Naive thymus-derived CD8-positive, alpha-beta T cell (primary cell): ENCODE measurements at places on chromosomes 2 and 18.

- H3K4me3 ChIP-seq: no peak overlapping the region
- H3K27ac ChIP-seq: no peak overlapping the region
- H3K4me1 ChIP-seq: peaks cover 23% of the 10 kb centered on the region
- DNase-seq: no peak
- H3K27me3 ChIP-seq: no peaks in the 10 kb centered on the region
Observed at GRCh38 chr2:10419553-10420257, 28.4 kb downstream of the ODC1 start.

DNA sequence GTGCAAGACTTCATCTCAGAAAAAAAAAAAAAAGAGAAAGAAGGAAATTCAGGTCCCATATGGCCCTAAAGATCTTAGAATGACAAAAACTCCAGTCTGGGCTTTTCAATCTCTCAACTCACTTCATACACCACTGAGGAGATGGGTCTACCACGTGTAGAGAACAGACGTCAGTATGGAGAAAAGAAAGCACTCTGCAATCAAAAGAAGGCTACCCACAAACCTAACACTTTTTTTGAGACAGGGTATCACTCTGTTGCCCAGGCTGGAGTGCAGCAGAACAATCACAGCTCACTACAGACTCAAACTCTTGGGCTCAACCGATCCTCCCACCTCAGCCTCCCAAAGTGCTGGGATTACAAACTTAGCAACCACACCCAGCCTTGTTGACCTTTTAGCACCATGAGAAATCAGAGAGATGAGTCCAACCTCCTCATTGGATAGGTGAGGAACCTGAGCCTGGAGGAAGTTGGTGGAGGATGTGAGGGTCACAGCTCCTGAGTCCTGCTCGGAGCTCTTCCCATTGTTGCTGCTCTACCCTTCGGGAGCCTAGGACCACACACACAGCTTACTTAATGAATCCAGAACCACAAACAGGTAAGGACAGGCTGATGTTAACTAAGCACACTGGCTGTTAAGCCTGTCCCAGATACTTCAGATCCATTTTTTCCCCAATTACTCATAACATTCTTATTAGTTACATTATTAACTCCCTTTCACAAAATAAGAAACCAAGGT, 23.7 kb downstream of the TBC1D8 start:
- no peak overlapping the region for H3K27ac ChIP-seq
- H3K4me3 ChIP-seq: no peak overlapping the region
- no peak for DNase-seq
- no peaks in the 10 kb centered on the region for H3K36me3 ChIP-seq
- peaks cover 3% of the 10 kb centered on the region for H3K27me3 ChIP-seq

DNA sequence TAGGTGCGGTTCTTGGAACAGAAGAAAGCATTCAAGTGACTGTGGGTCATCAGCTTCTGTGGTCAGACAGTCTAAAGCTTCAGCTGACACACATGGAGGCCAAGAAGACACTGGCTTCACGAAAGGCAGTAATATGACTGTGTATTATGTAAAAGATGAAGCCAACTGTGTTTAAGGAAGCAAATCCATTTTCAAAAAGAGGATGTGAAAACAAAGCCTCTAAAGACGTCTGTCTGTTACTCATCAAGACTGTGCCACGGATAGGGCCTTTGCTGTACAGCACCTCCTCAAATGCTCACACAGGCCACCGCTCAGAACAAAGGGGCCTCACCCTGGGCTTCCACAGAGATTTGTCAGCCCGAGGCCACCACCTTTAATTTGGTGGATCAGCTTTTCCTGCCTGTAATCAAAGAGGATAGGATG, 21.1 kb upstream of the TMEM163 start:
- no peak overlapping the region for H3K4me3 ChIP-seq
- no peaks in the 10 kb centered on the region for H3K36me3 ChIP-seq
- peaks cover 4% of the 10 kb centered on the region for H3K4me1 ChIP-seq

GRCh38 chr2:53744395-53745065, 23.1 kb upstream of the CHAC2 start:
- H3K36me3 ChIP-seq: peaks cover 10% of the 10 kb centered on the region
- H3K27ac ChIP-seq: no peak overlapping the region
- H3K4me3 ChIP-seq: no peak overlapping the region
- peaks cover 7% of the 10 kb centered on the region for H3K4me1 ChIP-seq
- DNase-seq: no peak
- H3K27me3 ChIP-seq: no peaks in the 10 kb centered on the region

GRCh38 chr2:67412424-67412823, 15.3 kb downstream of the ETAA1 start:
- no peak for DNase-seq
- no peak overlapping the region for H3K4me3 ChIP-seq
- no peaks in the 10 kb centered on the region for H3K27me3 ChIP-seq
- H3K36me3 ChIP-seq: peaks cover 19% of the 10 kb centered on the region
- no peaks in the 10 kb centered on the region for H3K4me1 ChIP-seq

GRCh38 chr2:210938228-210938627, 381.8 kb downstream of the CPS1 start:
- no peak for DNase-seq
- no peaks in the 10 kb centered on the region for H3K4me1 ChIP-seq
- no peaks in the 10 kb centered on the region for H3K27me3 ChIP-seq
- H3K36me3 ChIP-seq: no peaks in the 10 kb centered on the region

DNA sequence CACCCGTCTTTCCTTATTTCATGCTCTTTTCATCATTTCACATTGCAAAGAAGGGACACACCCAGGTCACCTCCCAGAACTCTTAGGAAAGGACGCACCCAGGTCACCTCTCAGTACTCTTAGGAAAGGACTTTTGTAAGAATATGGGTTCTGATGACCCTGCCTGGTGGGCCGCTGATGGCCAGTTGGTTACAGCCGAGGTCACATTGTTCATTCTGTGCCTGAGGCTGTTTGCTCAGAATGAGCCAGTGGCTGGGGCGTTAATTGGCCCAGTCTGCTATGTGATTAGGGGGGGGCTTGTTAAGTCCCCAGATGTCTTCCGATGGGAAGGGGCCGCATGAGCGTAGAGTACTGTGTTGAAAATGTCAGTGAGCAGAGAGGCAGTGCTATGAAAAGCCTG, 9.4 kb downstream of the MLPH start:
- H3K27ac ChIP-seq: no peak overlapping the region
- H3K36me3 ChIP-seq: peaks cover 5% of the 10 kb centered on the region
- no peak overlapping the region for H3K4me3 ChIP-seq
- DNase-seq: no peak
- peaks cover 36% of the 10 kb centered on the region for H3K27me3 ChIP-seq
- H3K4me1 ChIP-seq: no peaks in the 10 kb centered on the region

DNA sequence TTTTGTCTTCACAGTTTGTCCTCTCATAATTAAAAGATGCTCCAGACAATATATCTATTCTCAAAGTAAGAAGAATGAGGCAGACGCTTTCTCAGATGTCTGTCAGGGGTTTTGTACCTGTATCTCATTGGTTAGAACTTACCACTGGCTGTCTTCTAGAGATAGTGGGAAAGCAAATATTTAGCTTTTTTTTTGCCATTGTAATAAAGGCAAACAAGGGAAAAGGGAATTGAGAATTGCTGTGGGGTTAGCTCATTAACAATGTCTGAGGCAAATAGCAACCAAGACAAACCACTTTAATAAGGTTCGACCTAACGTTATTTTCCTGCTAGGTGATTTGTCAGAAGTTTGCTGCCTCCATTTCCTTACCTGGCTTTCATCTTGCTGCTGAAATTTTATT, 30.0 kb downstream of the ZNF638 start:
- H3K4me3 ChIP-seq: no peak overlapping the region
- no peak for DNase-seq
- H3K36me3 ChIP-seq: peaks cover 18% of the 10 kb centered on the region
- H3K4me1 ChIP-seq: peaks cover 40% of the 10 kb centered on the region

- H3K27me3 ChIP-seq: peaks cover 14% of the 10 kb centered on the region
- peaks cover 9% of the 10 kb centered on the region for H3K4me1 ChIP-seq
- no peak overlapping the region for H3K27ac ChIP-seq
- no peak overlapping the region for H3K4me3 ChIP-seq
- H3K36me3 ChIP-seq: no peaks in the 10 kb centered on the region
- DNase-seq: no peak
Observed at GRCh38 chr2:10954416-10954815, 42.7 kb downstream of the KCNF1 start.

GRCh38 chr18:79332646-79333045, 63.1 kb upstream of the NFATC1 start:
- H3K4me1 ChIP-seq: no peaks in the 10 kb centered on the region
- DNase-seq: no peak
- peaks cover 20% of the 10 kb centered on the region for H3K36me3 ChIP-seq

DNA sequence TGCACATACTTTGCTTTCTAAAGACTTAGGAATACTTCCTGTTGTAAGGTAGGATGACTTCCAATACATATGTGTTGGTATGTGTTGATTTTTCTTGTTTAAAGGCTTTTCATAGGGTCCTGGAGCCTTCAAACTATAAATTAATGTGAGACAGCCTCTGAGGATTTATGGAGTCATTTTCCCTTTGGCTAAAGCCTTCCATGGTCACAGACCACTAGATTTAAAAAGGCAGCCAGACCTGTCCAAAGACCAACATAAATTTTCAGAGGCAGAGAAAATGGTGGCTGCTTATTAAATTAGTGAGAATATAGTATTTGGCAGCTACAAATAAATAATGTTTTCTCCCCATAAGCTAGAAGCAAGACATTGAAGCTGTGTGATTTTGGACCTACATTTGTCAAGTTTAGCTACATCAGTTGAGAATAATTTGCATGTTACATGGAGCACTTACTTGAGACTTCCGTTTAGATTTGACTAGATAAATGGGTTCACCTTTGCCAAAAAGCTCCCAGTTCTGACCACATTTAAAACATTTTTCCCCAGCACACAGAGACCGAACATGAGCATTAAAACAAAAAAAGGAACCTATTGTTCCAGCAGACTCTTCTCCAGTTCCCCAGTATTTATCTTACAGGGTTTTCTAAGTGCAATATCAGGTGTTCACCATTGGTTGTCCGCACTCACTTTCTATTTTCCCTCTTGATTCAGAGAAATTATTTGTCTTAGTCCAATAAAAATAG, 402.9 kb downstream of the PARD3B start:
- H3K36me3 ChIP-seq: peaks cover 22% of the 10 kb centered on the region
- H3K27me3 ChIP-seq: no peaks in the 10 kb centered on the region
- peaks cover 25% of the 10 kb centered on the region for H3K4me1 ChIP-seq
- H3K27ac ChIP-seq: peak overlapping the region; percentile 84
- DNase-seq: no peak
